ENCODE measurements at places on chromosomes 5 and 9.

DNA sequence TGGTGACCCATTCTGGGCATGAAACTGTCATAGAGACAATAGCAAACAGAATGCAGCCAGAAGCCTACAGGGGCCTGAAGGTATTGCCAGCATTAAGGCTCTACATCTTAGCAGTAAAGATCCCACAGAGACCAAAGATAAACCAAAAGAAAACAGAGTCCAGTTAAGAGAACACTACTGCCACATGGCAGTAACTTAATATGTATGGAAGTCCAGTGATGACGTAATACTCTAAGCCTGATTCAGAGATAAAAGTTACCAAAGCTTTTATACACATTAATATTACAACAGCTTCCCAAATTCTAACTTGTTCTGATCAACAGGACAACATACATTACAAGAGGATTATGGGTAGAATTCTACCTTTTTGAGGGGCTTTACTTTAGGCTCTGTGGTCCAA is 371.5 kb downstream of the PRELID2 start:
- DNase-seq, result no peak

DNA sequence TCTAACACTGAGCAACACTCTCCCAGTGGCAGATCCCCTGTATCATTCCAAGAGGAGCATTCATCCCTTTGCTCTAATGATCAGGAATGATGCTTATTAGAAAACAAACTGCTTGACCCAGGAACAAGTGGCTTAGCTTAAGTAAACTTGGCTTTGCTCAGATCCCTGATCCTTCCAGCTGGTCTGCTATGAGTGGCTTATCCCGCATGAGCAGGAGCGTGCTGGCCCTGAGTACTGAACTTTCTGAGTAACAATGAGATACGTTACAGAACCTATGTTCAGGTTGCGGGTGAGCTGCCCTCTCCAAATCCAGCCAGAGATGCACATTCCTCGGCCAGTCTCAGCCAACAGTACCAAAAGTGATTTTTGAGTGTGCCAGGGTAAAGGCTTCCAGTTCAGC is 29.7 kb downstream of the GABRP start:
- no peak for DNase-seq

- no peak for DNase-seq
These were observed 672.1 kb upstream of the RIOK2 start for GRCh38 chr5:97854871-97855762.

DNA sequence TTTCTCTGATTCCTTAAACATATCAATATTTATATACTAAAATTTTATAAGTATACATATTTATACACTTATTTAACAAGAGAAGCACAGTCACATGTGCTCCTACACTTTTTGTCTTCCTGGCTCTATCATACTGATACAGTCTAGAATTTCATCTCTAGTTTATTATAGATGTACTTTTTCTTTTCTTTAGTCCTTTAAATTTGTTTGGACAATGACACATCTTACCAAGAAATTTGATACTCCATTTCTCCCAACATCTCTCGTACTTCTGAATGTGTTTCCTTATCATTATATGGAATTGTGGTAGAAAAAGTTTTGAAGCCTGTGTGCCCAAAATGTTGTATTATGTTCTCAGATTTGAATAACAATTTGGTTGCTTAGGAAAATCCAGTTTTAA is 104.6 kb downstream of the DMRT2 start:
- no peak for DNase-seq

DNA sequence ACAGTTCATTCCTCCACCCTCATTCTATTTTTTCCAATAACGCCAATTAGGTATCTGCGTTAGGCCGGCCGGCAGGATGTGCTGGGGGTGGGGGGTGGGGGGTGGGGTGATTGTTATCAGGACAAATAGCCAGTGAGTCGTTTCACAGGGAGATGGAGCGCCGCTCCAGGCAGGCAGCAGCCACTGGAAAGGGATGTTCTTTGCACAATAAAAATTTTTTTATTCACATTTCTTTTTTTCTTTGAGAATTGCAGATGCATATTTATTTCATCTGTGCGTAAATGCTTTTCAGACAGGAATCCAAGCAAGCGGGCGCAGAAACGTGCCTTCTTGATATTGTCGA is 4.1 kb downstream of the LMX1B start:
- DNase-seq, result no peak

DNA sequence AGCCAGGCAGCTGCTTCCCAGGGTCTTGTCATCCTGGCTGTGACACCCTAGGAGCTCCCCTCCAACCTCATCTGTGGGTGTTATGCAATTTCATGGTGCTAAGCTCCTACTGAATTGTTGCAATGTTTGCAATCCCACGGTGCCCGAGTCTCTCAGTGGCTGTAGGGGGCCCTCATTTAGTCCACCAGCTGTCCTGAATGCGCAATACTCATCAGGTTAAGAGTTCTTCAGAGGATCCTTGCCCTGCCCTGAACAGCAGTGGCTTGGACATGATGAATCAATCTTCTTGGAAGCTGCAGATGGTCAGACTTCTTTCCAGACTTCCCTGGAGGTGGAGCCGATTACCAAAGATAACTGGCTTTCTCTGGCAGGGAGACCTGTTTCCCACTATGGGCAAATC is 584.1 kb downstream of the CCDC171 start:
- no peak for DNase-seq

DNA sequence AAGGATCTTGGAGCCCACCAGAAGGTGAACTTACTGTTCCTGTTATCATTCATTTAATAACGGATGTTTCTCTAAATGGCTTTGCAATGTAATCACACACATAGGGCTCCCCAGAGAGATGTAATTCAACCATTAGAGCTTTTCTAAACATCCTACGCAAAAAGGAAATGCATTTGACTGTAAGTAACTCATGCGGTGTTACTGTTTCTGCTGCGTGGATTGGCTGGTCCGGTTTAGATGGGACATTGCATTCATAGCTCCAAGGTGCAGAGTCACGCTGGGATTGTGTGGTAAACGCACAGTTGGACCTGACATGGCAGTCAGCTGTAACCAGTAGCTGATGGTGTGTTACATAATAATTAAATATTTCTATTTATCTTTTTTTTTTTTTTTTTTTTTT is 185.5 kb upstream of the OTULINL start:
- no peak for DNase-seq

DNA sequence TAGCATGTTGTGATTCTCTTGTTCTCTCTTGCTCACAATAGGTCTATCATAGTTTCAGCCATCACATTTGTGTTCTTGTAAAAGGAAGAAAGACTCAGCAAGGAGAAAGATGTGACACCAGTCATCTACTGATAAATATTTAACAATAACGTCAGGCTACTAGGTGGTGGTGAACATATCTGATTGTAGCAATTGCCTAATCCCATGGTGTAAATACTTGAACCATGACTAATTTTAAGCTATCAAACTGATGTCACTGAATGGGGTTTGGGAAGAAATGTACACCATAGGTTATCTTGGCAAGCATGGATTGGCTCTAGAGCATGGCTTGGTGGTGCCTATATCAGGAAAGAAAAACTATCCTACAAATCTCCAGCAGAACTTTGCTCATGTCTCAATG is 16.6 kb downstream of the DMRTA1 start:
- no peak for DNase-seq

GRCh38 chr5:138975098-138975847 is 100.1 kb upstream of the LRRTM2 start:
- DNase-seq, result peak; percentile 44

GRCh38 chr5:163917747-163918146 is 412.3 kb downstream of the MAT2B start:
- no peak for DNase-seq

DNA sequence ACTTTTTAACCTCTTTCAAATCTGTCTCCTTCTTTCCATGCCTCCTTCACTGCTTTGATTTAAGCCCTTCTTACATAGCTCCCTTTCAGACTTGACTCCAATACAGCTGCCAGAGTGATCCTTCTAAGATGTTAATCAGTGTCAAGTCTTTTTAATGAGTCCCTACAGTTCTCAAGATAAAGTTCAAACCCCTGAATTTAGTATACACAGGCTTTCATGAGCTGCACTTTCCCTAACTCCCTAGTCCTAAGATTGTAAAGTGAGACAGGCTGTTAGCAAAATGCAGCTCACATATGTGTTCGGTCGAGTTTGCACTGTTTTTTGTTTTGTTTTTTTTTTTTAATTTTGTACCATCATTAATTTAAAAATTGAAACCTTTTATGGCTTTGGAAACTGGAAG is 190.4 kb upstream of the VCAN start:
- no peak for DNase-seq

Data from hippocampal formation (tissue), 2 donors.